ENCODE measurements at places on chromosomes 7 and 10.
A peak's percentile ranks its signal among the peaks of the same experiment; 100 is the strongest.

DNA sequence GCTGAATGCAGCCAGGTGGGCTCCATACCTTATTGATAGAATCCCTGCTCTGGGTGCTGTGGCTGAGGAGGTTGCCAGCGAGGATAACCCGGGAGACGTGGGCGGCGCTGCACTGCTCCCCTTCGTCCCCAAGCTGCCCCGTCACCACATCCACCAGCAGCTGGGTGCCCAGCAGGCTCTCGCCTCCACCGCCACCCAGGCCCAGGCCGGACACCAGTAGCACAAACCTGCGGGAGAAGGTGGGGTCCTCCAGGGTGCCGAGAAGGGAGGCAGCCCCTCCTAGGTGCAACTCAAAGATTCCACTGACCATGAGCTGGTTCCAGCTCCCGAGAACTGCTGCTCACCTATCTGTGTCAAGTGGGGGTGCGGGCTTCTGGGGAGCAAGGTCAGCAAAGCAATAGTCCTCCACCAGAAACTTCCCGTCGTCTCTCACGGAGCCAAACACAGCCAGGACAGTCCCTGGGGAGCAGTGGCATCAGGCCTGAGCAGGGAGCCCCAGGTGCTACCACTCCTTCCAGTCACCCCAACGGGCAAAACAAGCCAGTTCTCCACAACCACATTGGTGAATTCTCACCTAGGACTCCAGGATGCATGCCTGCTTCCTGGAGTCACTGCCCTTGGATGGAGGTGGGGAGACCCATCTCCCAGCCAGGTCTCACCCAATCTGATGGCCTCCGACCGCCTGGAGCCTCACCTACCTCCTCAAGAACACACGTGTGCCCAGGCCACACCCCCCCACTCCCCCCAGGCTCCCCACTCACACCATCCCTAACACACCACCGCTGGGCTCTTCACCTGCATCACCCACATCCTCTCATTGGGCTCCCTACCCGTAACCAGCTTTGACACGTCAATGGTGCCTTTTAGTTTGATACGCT, 6.3 kb downstream of the POLD2 start:
- no peak for DNase-seq

DNA sequence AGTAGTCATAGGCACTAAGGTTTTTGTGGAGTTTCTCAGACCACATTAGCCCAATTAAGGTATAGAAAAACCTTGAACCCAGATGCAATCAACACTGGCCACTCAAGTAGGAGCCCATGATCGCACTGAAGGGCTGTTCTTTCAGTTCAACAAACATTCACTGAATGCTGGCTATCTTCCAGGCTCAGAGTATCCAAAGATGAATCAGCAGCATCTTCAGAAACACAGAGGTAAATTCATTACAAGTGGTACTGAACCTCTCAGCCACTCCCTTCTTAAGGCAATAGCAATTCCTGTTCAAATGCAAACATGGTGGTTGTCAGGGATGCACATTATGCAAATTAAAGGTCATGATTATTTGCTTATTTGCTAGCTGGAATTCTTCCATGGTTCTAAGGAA, 17.1 kb downstream of the KCNK18 start:
- DNase-seq, result peak; percentile 47

GRCh38 chr7:140675726-140676125, 3.0 kb downstream of the ADCK2 start:
- no peak for DNase-seq

DNA sequence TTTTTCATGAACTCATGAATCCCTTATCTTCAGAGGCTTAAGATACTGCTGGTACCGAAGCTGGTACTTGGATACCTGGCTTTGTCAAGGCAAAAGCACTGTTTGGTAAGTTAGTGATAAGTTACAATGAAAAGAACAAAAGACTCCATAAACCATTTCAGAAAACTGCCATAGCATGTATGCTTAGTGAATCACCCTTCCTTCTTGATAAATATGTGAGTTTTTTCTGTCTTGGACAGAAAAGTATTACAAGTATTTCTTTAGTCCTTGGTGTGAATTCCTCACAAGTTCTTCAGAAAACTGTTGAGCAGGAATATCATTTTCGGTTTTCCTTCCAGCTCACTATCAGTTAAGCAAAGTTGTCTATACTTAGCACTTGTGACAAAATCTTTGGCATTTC, 25.6 kb downstream of the PUS7 start:
- DNase-seq, result peak; percentile 69

DNA sequence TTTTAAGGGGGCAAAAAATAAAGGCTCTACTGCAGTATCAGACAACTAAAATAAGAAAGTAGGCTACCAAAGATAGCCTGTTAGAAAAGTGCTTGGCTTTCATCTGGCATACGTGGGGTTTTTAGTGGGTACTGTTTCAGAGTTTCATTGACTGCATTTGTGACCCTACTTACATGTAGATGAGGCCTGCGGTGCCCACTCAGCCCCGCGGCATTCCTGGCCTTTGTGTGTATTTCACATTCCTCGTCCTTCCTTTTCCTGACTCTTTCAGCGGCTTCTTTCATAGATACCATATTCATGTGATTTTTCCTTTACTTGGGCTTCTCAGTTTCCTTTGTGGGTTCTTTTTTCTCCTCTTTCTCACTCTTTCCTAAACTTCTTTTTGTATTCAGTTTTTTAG, 50.7 kb downstream of the UBE3C start:
- no peak for DNase-seq

DNA sequence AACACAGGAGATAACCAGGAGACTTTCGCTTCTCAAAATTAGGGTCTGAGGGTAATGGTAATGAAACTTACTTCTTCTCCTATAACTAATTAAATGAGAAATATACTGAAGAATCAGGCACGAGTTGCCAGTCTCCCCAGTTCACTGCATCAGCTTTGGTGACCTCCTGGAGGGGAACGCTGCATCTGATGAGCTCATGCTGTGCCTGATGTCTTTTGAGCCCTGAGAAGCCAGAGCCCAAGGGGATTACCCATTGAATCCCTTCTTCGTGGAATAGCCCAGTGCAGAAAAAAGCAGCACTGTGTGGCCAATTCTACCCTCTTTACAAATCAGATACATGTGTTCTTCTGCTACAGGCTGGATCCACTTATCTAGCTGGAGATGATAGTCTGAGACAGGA, 45.1 kb downstream of the CYP2C9 start:
- DNase-seq, result no peak

GRCh38 chr7:77800158-77800557, 1.6 kb downstream of the PHTF2 start:
- peak; percentile 21 for DNase-seq

DNA sequence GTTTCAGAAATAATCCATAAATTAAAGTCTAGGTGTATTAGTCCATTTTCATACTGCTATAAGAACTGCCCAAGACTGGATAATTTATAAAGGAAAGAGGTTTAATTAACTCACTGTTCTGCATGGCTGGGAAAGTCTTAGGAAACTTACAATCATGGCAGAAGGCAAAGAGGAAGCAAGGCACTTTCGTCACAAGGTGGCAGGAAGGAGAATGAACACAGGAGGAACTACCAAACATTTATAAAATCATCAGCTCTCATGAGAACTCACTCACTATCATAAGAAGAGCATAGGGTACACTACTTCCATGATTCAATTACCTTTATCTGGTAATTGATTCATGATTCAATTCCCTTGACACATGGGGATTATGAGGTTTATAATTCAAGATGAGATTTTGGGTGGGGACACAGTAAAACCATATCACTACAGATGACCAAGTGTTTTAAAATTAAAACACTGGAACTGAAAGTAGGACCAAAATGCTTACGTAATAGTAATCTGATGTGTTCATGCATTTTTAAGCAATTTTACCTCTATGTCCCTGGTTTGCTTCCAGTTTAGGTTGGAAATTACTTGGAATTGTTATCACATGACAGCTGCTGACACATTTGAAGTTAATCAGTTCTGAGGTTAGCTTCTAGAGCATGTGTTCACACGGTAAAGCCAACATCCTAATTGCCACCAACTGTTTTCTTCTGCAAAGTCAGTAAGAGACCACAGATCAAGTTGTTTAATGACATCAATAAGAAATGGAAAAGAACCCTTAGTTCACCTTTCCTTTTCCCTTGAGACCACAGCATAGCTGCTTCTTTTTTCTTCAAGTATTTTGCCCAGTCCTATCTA, 48.4 kb upstream of the SEMA3C start:
- DNase-seq, result no peak

DNA sequence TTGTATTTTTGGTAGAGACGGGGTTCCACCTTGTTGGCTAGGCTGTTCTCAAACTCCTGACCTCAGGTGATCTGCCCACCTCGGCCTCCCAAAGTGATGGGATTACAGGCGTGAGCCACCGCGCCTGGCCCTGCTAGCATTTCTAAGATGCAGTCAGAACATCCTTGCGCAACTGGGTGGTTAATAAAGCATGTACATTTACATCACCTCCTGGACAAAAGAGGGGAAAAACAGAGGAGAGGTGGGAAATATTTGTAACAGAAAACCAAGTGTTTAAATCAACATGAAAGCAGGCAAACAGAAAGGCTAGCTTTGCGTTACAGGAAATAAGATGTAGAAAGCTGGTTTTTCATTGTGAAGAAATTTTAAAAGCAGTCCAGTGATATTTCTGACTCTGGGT, 220.9 kb upstream of the KMT2E start:
- no peak for DNase-seq

GRCh38 chr7:76354981-76355730, 3.6 kb downstream of the YWHAG start:
- DNase-seq, result no peak

DNA sequence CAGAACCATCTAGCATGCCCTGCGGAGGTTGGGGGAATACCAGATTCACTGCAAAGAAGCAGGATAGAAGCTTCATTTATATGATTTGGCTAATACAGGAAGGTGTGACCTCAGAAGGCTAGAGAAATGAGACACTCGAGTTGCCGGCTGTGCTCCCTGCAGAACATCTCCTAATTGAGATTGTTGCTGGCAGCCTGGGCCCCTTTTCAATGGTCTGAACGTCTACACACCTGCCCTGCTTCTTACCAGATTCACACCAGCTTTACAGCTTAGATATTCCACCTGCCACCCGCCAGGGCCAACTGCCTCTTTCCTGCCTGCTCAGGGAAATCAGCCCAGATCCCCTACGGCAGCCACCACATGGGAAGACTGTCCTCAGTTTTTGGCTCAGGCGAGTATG, 475.3 kb upstream of the AUTS2 start:
- no peak for DNase-seq

- no peak for DNase-seq
These were observed 53.3 kb upstream of the SP8 start for GRCh38 chr7:20839987-20840386.

DNA sequence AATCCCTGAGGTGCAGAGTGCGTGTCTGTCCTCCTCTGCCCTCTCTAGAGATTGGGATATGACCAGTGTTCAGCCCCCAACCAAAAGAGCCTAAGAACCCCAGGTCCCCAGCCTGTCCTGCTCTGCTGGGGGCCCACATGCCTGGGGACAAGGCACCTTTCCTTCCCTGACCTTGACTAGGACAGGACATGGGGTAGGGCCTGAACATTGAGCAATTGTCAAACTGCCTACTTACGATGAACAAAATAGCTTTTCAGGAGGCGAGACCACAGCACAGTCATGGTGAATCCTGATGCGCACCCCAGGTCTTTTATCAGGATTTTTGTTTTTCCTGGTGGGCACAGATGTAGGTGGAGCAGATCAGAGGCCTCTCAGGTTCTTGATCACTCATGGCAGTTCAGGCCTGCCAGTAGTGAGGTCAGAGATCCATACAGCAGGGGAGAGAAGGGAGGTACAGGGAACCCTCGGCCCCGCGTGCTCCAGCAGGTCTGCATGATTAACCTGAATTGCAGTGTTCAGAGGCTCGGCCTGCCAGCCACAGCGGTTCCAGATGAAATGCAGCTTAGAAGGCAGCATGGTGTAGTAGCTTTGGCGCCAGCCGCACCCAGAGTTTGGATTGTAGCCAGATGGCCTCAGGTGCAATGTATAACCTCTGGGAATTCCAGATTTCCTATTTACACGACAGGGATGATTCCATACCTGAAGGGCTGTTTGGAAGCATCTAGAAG, 191.3 kb downstream of the CUX1 start:
- no peak for DNase-seq

DNA sequence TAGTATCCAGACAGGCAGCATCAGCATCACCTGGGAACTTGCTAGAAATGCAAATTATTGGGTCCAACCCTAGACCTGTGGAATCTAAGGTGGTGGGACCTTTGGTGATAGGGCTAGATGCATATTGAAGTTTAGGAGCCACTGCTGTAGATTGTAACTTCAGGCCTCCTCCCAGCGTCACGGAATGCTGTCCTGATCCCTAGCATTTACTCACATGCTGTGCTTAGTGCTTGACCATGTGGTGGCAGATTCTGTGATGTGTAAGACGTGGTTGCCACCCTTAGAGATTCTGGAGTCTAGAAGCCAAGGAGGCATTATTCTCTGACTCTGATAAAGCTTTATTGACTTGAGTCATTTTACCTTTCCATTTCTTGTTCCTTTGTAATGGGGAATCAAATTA, 13.5 kb downstream of the AHR start:
- DNase-seq, result peak; percentile 66

- no peak for DNase-seq
These were observed 117.3 kb upstream of the INHBA start for GRCh38 chr7:41820111-41820671.

- DNase-seq, result no peak
These were observed 226.2 kb upstream of the IMMP2L start for GRCh38 chr7:111788286-111789047.

- DNase-seq, result peak; percentile 96
These were observed 57.1 kb upstream of the KMT2E start for GRCh38 chr7:104956753-104957450.

All from GM23248 (cell line).